Calu3 (cell line): ENCODE measurements at places on chromosomes 5 and 9. TPM values are rescaled to one million over a fixed set of nuclear protein-coding genes. Genes with fewer than 3 reads are reported as not detected.

Gene OLFM1
- total RNA-seq = 5.5 and 7.9 TPM in 2 replicates

- no peak for DNase-seq
Measured at GRCh38 chr5:143642791-143643190, 169.2 kb upstream of the HMHB1 start.

DNA sequence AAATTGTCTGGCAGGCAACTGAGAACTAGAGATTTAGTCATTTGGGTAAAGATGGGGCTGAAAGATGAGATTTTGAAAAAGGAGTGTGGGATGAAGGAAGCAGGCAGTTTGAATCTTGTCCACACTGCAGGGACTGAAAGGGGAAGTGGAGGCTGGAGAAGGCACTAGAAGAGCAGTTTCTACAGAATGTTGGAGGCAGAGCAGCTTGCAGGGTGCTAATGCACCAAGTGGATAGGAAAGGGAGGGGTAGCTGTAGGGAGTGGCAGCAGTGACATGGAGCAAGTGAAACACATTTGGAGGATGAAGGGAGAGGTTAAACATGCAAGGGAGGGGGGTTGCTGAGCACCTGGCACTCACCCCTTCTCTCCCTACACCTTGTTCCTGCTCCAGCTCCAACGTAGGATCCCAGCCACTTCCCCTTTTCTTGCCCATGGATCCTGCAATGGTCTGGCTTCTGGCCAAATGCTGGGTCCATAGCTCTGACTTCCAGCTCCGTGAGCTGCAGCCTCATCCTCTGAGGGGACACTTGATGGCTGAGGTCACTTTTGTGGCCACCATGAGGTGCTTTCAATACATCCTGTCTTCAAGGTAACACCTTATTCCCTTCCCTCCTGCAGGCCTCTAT is 30.0 kb upstream of the FGD3 start:
- no peak for DNase-seq

DNA sequence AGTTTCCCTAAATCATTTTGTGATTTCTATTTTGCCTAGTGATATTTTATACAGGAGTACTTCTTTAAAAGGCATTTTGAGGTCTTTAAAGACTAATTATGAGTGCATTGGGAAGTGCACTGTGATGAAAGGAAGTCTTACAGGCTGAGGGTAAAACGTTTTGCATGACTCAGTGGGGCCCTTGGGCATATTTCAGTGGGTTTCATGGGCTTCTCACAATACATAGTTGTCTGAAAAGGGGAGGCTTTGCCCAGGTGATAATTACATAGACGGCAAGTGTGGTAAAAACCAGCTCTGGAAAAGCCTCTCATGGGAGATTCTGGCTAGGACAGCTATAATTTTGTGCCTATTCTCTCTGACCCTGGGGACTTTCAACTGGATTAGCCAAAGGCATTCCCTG is 387.2 kb downstream of the ARHGEF28 start:
- no peak for DNase-seq

DNA sequence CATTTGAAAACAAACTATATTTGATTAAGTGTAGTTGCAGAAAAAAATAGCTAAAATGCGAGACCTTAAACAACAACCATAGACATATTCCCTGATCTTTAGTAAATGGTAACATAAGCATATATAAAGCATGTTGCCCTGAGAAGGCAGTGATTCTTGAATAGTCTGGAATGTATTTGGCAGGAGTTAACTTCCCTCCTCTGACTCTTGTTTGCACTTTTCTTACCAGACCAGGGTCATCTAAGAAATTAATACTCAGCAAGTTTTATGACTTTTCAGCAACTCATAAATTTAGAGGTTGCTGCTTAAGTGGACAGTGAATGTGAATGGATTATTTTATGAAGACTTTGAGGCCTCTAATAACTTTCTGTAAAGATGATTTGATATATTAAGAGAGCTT is 55.3 kb upstream of the NUDT12 start:
- no peak for DNase-seq

- no peak for DNase-seq
Measured at GRCh38 chr9:74463825-74464224, 33.3 kb upstream of the RORB start.

DNA sequence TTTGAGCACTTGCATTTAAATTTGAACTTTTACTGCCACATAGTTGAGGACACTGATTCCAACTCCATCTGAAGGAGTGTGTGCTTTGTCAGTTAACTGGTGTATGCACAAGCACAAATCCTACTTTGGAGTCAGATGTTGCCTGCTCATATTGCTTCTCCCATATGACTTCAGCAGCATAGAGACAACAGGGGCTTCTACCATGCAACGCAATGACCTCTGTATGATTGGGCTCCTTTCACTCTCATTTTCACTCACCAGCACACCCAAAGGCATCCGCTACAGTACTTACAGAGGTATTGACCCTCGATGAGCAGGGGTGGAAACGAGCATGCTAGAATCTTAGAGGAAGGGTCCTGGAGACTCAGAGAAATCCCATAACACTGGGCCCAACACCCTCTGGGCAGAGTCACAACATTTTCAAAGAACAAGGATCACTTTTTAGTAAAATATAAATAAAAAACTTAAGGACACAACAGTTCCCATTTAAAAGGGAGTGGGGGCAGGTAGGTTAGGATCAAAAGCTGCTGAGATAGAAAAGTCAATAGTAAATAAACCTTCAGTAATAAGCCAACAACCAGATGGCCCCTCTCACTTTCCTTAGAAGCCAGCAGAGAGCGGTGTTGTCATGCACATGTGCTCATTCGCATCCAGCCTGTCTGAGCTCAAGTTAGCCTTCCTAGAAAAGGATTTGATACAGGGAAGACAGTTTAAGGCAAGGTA is 203.8 kb downstream of the SNCAIP start:
- DNase-seq = peak; percentile 65

Gene DRD1
- total RNA-seq = not detected in 2 replicates

DNA sequence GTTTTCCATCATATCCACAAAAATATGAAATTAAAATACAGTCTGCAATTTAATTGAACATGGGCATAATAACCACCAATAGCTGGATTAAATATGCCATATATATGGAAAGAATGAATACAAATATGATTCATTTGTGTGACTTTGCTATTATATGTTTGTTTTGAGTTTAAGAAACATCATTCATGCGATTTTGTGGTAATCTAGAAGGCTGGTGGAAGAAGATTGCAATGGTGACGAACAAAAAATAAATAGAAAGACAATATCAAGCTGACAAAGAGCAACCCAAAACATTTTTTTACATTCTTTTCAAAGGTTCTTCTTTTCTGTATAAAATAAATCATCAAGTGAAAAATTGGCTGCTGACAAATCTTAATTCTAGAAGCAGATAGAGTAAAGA is 610.0 kb downstream of the MAT2B start:
- DNase-seq = no peak

Gene IFNB1
- 0.42 and 0.61 TPM in 2 replicates for total RNA-seq

GRCh38 chr9:110728058-110728457 is 59.5 kb downstream of the MUSK start:
- DNase-seq = no peak

- DNase-seq = no peak
Measured at GRCh38 chr5:64301566-64301965, 135.9 kb downstream of the RNF180 start.

- DNase-seq = no peak
Measured at GRCh38 chr5:171673328-171673727, 112.3 kb upstream of the SMIM23 start.

DNA sequence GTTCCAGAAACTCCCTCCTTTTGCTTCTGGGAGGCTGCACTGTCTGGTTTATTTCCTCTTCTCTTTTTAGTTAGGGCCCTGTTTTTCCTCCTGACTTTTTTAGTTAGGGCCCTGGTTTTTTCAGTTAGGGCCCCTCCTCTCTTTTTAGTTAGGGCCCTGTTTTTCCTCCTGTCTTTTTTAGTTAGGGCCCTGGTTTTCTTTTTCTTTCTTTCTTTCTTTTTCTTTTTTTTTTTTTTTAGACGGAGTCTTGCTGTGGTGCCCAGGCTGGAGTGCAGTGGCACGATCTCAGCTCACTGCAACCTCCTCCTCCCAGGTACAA is 15.1 kb downstream of the GSN start:
- DNase-seq = no peak

- DNase-seq = no peak
Measured at GRCh38 chr5:91374893-91375520, 8.1 kb downstream of the ARRDC3 start.

DNA sequence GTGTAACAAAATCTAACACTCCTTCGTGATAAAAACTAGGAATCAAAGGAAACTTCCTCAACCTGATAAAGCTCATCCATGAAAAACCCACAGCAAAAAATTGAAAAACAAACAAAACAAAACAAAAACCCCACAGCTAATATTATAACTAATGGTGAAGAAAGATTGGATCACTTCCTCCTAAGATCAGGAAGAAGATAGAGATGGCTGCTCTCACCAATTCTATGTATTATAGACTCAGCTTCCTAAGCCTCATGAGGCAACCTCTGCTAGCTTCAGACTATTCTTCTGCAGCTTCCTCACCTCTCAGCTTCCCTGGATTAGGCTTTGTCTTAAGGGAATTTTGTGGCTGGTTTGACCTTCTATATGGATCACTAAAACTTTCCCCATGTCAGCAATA is 40.1 kb downstream of the PHAX start:
- DNase-seq = no peak

DNA sequence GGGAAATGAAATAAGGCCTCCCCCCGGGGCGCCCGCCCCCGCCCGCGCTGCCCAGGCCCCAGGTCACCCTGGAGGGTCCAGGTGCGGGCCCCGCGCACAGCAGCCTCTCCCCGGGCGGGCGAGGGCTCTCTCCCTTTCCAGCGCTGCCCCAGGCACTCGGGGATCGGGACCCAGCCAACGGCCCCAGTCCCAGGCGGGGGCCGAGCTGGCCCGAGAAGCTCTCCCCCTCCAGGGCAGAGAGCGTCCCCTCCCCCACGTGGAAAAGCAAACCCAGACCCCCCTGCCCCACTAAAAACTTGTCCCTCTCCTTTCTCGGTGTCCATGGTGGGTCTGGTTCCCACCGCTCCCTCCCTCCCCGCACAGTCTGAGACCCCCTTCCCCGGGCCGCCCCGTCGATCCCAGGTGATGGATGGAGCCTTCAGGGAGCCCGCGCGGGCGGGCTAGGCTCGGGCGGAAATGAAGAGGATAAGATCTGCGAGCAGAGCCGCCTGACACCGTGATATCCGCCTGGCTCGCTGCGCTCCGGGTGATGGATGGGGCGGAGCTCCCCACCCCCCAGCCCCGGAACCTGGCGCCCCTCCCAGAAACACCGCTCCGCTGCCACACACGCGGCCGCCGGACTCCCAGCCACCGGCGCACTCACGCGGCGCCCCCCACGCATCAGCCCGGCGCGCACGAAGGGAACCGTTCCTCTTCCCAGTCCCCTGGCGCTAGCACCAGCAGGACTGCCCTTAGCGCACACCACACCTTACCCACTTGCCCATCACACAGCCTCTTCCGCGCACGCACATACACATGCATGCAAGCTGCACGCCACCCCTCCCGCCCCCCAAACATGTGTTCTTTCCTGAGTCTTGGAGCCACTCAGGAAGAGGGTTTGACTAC is 81.7 kb upstream of the ZBTB43 start:
- no peak for DNase-seq

GRCh38 chr9:109894921-109895758 is 115.1 kb downstream of the PALM2AKAP2 start:
- no peak for DNase-seq

- no peak for DNase-seq
Measured at GRCh38 chr9:123741214-123741613, 188.7 kb downstream of the DENND1A start.

DNA sequence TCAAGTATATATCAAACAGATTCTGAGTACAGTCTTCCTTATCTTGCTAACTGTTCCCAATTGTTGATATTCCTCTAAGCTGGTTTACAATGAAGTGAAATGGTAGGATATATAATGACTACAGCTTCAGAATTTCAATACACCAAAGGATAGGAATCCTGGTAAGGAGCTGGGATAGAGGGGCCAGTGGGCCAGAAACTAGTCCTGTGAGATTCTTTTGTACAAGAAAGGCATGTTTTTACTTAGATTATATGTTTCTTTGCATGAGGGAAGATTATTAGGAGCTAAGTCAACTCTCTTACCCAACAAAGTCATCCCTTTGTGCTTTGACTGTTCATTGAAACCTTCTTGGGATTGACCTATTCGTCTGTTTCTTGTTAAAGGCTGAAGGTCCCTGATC is 435.7 kb downstream of the PLK2 start:
- no peak for DNase-seq

- no peak for DNase-seq
Measured at GRCh38 chr9:115665519-115665918, 488.1 kb upstream of the PAPPA start.

GRCh38 chr9:132946631-132947295 is 2.3 kb upstream of the TSC1 start:
- DNase-seq = no peak

GRCh38 chr9:75235632-75236031 is 147.3 kb downstream of the OSTF1 start:
- DNase-seq = no peak

DNA sequence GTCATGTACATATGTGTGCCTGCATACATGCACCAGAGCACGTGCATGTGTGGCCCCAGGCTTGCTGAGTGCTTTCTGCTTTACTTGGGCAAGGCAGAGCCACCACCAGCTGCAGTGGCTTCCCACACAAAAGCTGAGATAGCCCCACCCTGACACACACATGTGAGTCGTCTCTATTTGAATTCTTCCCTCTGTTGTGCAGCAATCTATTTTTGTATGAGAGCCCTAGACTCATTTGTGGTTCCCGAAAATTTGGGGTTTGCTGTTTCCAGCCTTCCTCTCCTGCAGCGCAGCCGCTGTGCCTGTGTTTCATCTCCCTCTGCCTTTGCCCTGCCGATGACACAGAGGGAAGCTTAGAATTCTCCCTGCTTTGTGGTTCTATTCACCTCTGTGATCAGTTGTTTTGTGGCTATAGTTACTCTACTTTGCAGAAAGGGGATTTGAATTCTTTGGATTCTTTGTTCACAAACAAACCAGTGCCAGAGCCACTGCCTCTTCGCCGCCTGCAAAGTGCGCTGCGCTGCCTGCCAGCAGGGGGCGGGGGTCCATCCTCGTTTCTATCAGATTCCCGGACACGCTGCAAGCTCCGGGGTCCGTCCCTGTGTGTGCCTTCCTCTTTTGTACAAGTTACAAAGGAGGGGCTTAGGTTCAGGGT is 95.8 kb upstream of the DAP start:
- DNase-seq = peak; percentile 70

DNA sequence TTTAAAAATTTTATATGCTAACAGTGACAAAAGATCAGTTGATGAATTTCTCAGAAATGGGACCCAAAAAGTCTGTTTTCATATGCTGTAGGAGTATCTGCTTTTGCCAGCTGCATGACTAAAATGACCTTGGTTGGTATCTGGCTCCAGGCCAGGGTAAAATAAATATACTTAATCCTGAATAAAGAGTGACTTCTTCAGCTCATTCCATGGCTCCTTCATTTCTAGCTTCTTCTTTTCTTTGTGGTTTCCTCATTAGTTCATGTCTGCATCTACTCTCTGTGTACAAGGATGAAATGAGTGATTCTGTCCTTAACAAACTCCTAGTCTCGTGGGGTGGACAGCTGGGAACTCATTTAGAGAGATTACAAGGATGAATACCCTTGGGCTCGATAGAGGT is 36.0 kb downstream of the RCL1 start:
- no peak for DNase-seq

DNA sequence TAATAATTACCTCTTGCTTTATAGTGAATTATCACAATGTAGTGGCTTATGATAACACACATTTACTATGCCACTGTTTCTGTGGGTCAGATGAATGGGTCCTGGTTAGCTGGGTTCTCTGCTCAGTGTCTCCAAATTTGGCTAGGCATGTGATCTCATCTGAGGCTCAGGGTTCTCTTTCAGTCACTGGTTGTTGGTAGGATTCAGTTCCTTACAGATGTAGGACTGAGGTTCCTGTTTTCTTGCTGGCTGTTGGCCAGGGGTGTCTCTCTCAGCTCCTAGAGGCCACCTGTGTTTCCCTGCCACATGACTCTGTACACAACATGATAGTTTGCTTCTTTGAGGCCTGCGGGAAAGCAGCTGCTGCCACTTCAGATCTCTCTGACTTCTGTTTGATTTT is 7.1 kb downstream of the NFX1 start:
- DNase-seq = no peak
